ENCODE measurements at places on chromosomes 5 and 9. TPM values are rescaled to one million over a fixed set of nuclear protein-coding genes. Genes with fewer than 3 reads are reported as not detected.

Gene FBP2
- total RNA-seq = not detected

Gene KCNIP1
- not detected for total RNA-seq

Gene F2R
- 52.0 TPM for total RNA-seq

Gene CTSV
- 11.6 TPM for total RNA-seq

Gene CBY3
- total RNA-seq = not detected

Gene TPM2
- total RNA-seq = 654 TPM

Gene PDE8B
- total RNA-seq = 1.1 TPM

Gene GTF2H2
- 9.9 TPM for total RNA-seq

Gene FOXD4L6
- total RNA-seq = not detected

Gene PCDHGC5
- total RNA-seq = not detected

Gene PCDHA3
- 0.88 TPM for total RNA-seq

Gene NR2F1-AS1
- total RNA-seq = 4.1 TPM

Gene DOCK8
- 0.23 TPM for total RNA-seq

Gene OR1J2
- total RNA-seq = not detected

Gene CCNJL
- total RNA-seq = 13.6 TPM

Gene IL5
- not detected for total RNA-seq

Gene TEX48
- total RNA-seq = not detected

Gene PRRT1B
- total RNA-seq = 0.70 TPM

Gene PITX1
- total RNA-seq = 32.5 TPM

Gene TMEM8B
- total RNA-seq = 3.7 TPM

Gene ANGPTL2
- not detected for total RNA-seq

Gene GPR150
- 0.18 TPM for total RNA-seq

Gene IL4
- not detected for total RNA-seq

Gene SLC6A7
- total RNA-seq = 0.02 TPM

Gene RNF20
- total RNA-seq = 22.7 TPM

Gene CEP120
- 10.9 TPM for total RNA-seq

Gene SV2C
- total RNA-seq = not detected

Gene ADAMTS6
- 0.10 TPM for total RNA-seq

Gene NXNL2
- 0.31 TPM for total RNA-seq

Gene SH3PXD2B
- 16.5 TPM for total RNA-seq

Gene ZDHHC11
- total RNA-seq = 14.5 TPM

Gene FGF10
- total RNA-seq = not detected

Gene ACER2
- 3.2 TPM for total RNA-seq

Gene ZNF367
- 4.8 TPM for total RNA-seq

Gene PAEP
- 0.14 TPM for total RNA-seq
